ENCODE measurements at places on chromosomes 11 and 22. TPM values are rescaled to one million over a fixed set of nuclear protein-coding genes. Genes with fewer than 3 reads are reported as not detected.

DNA sequence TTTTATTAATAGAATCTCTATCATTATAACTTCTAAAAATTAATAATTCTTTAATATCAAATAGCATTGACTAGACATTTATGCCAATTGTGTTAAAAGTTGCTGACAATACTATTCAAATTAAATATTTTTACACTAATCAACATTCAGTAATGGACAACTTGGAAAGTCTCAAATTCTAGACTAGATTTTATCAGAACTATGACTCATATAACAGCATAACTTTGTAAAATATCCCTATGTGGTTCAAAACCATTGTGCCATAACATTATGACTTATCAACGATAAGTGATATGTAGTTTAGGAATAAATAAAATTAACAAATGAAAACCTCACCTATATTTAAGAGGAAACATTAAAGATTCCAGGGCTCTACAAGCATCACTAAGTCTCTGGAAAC lies 291.8 kb downstream of the SBF2 start:
- no peak for DNase-seq

DNA sequence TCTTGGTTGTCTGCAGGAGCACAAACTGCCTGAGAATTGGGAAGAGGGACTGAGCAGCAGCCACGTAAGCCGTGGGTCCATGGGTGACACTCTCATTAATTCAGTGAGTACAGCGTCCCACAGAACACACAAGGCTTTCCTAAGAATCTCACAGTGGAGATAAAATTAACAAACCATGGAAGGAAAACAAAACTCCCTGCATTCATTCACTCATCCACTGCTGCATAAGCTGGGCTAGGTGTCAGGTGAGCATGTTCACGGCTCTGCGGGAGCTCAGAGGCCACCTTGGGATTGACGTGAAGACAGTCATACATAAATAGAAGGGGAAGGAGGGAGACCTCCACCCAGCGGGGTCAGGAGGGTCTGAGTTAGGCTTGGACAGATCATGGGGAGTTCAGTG lies 1442.7 kb downstream of the TBC1D22A start:
- no peak for DNase-seq

- DNase-seq, result no peak
Observed at GRCh38 chr11:117020287-117020686, 77.9 kb downstream of the SIK3 start.

DNA sequence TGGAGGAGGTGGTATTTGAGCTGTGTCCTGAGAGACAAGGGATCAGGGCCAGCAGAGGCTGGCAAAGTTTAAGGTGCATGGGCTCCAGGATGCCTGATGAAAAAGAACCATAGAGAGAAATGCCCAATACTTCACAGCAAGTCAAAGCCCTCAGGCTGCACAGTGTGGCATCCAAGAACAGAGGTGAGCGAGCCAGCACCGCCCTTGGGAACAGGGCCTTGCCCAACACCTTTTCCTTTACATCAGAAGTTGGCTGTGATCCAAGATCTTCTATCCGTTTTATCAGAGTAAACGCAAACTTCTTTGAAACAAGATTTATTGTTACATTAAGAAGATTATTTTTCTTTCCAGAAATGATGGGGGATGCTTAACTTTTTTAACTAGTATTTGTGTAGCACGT lies 1.4 kb downstream of the B3GNT6 start:
- no peak for DNase-seq

DNA sequence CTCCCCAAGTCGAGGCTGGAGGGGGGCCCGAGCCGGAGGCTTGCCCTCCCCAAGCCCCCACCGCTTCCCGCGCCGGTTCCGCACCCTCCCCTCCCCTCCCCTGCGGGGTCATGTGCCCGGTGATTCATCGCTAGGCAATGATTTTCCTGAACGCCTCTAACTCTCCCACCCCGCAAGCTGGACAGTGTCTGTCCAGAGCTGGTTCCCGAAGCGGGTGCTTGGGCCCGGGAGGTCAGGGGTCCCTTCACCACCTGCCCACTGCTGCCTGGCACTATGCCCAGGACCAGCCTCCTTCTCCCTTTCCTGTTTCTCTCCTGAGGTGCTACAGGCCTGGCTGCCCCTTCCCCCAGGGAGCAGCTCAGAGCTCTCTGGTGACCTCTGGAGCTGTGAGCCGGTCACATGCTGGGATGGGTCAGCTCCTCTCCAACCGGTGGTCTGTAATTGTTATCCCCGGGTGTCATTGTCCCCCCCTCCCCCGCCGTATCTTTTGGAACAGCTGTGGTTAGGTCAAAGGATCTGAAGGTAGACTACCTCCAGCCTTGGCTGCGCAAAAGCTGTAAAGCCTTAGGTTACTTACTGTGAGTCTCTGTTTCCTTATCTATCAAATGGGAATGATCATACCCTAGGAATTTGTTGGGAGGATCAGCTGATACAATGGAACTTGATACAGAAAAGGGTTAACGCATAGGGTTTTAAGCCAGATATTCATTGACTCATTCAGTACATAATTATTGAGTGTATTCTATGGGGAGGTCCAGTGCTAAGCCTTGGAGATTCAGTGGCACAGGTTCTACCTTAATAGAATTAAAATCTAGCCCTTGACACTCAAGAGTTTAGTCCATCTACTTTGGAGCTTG lies 753 bp downstream of the STX3 start:
- DNase-seq, result peak; percentile 48

GRCh38 chr11:125564357-125564756 lies 4.9 kb upstream of the EI24 start:
- no peak for DNase-seq

Gene SCGB1C1
- total RNA-seq, result not detected

Gene DEUP1
- total RNA-seq, result not detected

Gene SCGB1D4
- total RNA-seq, result not detected

Gene OR8D4
- total RNA-seq, result not detected
